LHCN-M2 (cell line): ENCODE measurements at places on chromosomes 2 and 18.

- peak; percentile 92 for DNase-seq
Observed at GRCh38 chr2:108594132-108594981, 60.1 kb downstream of the LIMS1 start.

DNA sequence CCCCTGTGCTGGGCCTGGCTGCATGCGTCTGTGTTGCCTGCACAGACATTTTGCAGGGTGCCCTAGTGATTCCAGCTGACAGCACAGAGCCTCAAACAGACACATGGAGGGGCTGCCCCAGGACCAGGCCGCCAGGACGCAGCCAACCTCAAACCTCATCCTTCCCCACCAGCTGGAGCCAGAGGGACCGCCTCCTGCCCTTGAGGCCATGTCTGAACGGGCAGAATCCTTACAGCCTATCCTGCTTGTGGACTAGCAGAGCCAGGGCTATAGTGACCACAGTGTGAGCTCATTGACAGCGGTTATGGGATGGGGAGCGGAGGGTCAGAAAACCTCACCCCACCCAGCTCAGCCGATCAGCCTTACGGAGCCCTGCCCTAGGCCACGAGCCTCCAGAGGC lies 22.4 kb downstream of the ODC1 start:
- no peak for DNase-seq

DNA sequence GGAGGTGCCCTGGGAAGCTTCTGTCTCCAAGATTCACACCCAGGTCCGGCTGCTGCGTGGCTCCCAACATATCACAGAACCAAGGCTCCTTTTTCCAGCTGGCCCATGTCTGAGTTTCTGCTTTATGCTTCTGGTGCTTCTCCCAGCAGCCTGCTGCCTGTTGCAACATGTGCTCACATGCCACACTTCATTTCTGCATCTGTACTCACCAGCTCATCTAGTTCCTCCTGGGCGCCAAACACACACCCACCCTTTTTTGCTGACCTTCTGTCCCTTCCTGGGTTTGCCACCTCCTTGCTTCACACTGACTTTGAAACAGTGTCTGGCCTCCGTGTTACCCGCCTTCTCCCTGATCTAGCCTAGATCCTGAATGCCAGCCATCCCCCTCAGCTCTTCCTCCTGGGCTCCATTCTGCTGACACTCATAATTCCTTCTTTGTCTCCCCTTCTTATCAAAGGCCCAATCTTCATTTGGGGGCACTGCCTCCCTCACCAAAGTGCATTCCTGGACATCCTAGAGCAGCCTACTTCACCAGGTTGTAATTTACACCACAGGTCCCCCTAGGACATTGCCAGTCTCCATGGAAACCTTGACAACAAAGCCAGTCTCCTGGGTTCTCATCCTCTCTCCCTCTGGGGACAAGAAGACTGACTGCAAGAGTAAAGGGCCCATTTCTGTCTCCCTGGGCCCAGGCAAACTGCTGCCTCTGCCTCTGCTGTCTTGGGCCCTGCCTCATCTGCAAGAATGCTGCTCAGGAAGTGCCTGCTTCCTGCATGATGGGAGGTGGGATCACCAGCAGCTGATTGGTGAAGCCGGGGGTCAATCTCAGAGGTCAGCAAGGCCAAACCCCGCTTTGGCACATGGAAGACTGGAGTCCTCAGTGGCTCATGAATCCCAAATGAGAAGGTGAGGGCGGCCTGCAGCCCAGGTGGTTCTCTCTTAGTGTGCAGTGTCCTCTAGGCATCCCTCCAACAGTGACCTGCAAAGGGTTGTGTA lies 13.9 kb upstream of the PROM2 start:
- DNase-seq = no peak

DNA sequence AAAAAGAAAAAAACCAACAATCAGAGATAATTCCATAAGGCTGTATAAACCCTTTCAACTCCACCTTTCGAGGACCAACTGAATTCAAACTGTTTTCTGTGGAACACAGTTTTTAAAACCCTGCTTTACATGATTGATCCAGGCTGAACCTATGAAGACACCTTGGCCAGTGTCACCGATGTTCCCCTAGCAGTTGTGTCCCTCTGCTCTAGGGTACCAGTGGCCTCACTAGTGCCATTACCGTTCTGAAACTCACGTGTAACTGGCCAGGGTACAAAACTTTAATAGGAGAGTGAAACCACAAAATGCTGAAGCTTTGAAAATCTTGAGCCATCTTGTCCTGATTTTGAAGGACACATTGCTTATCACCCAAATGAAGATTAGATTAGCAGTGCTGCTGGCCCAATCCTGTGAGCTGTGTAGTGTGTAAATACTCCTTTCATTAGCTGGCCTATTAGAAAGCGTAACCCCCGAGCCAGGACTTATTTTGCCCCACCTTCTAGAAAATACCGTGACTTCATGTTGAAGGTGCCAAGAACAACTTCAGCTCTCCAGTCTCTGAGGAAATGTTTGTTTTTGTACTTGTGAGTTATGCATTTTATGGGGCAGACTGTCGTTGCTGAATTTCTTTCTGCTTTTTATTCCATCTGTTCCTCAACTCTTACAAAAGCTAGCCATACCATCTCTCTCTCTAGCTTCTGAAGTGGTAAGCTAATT lies 147.8 kb upstream of the MAP3K20 start:
- DNase-seq = peak; percentile 18

GRCh38 chr18:31149351-31149750 lies 13.3 kb downstream of the DSC1 start:
- DNase-seq = no peak

DNA sequence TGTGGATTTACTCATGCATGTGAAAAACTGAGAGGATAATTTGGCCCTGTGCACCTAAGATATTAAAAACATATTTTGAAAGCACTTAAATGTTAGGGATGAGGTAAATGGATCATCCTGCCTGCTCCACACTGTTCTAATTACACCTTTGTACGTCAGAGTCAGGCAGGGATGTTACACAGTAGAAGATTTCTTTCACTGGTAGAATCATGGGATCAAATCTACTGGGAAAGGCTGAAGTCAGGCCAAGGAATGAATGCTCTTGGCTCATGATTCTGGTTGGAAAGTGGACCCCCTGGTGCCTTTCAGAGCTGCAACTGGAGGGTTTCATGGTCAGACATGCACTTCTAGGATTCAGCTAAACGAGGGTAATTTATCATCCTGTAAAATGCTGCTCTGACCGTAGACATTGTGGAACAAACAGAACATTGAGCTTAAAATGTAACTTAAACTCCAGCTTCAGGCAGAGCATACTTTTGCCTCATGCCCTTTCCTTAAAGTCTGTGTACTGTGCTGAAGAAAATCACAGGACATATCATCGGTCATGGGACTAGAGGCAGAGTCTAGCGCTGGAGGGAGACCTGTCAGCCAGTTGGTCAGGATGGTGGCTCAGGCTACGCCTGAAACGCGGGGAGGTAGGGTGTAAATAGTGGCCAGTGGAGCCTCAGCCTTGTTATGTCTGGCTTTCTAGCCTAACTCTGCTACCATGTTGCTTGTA lies 4.9 kb downstream of the KCNE4 start:
- DNase-seq = no peak

- no peak for DNase-seq
Observed at GRCh38 chr2:233816771-233817170, 37.6 kb downstream of the HJURP start.

DNA sequence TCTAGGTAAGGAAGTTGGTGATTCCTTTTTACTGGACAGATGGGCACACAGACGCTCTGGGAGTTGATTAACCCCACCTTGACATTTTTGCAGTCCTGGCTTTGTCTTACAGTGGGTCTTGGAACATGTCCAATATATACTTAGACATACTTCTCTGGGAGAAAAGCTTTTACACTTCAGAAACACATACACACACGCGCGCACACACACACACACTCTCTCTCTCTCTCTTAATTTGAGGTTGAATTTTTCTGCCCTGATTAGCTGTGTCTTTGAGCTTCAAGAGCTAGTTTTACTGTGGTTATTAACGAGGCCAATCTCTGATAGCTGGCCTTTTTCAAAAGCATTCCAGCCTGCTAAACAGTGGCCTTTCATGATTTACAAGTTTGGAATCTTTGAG lies 215.0 kb downstream of the MYCN start:
- DNase-seq = no peak

DNA sequence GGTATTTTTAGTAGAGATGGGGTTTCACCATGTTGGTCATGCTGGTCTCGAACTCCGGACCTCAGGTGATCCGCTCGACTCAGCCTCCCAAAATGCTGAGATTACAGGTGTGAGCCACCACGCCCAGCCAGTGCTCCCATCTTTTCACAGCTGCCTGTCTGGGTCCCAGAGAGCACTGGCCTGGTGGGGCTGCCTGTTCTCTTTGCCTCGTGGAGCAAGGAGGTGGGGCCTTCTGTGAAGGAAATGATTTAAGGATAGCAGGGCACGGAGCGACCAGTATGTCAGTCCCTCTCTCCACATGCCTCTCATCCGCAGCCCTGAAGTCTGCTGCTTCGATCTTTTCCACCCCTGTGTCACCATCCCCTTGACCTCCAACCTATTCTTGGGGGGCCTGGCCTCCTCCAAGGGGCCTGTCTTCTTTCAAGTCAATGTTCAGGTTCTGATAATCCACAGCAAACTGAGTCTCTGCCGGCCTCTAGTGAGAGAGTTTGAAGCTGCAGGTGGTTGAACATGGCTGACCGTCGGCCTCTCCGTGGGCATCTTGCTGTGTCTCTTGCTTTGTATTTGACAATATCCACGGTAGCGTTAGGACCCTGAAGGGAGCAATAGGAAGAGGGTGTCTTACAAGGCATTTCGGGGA lies 28.2 kb upstream of the GIGYF2 start:
- no peak for DNase-seq

DNA sequence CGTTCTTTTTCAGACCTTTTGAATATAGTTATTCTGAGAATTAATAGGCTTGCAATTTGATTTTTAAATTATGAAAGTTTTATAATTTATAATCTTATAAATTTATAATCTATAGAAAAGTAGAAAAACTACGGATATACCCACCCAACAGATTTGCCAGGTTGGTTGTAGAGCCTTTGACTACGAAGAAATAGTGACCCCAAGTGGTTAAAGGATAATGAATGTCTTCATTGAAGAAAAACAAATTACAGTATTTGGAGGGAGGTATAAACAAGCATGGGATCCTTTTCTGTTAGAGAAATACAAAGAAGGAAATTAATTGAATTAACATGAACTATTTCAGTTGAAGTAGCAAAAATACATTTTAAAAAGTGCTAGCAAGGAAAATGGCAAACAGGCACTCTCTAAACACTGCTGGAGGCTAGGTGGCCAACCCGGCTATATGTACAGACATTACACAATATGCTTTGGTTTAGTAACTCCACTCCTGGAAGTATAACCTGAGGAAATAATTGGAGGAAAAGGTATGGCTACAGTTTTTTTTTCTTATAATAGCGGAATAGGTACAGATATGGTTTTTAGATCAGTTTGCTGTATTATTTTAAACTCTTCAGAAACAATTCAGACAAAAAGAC lies 110.9 kb downstream of the MIB1 start:
- peak; percentile 17 for DNase-seq

GRCh38 chr2:7061921-7062320 lies 144.7 kb downstream of the RNF144A start:
- no peak for DNase-seq

DNA sequence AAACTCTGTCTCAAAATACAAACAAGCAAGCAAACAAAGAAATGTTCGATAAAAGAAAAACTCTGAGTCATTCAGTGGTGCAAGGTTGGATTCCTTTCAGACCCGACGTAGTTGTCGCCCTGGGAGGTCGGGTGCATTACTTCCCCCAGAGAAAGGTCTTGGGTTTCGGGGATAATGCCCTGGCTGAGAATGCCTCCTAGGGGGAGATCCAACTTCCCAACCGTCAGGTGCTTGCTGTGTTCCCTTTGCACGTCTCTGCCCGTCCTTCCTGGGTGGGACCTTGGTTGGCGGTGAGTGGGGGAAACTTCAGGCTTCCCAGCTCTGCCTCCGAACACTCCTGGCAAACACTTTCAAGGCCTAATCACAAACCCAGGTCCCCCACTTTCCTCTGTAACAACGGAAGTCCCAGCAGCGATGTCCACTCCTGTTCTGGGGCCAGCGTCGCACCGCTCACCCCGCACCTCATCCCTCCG lies 609 bp downstream of the TPGS2 start:
- peak; percentile 58 for DNase-seq

GRCh38 chr2:228841475-228841874 lies 429.6 kb downstream of the PID1 start:
- no peak for DNase-seq

DNA sequence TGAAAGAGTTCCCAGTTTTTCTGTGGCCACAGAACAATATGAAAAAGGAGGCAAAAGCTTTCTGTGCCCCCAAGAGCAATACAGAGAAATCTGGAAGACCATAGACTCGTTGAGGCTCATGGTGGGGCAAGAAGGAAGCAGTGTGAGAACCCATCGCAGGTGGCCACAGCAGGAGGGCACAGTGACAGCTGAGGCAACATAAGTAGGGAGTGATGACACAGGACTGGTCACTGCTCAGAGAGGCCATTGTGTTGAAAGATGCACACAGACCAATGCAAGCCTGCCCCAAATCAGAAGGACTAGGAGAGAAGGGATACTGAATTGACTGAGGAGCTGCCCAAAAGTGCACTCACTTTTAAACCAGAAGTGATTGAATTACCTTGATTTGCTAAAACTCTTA lies 483.6 kb downstream of the EPHA4 start:
- DNase-seq = peak; percentile 64

GRCh38 chr2:182761903-182762302 lies 45.8 kb downstream of the DNAJC10 start:
- DNase-seq = peak; percentile 50

DNA sequence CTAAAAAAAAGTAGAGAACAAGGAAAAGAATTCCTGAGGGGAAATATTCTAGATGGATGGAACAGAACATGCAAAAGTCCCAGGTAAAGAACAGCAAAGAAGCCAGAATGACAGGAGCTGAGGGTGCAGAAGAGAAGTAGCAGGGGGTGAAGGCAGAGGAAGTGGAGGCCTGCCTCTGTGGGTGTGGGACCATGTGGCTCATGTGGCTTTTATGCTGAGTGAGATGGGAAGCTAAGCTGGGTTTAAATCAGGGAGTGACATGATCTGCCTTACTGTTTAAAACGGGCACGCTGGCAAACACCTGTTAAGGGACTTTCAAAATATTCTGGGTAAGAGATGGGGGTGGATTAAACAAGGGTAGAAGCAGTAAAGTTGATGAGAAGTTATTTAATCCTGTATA lies 40.0 kb downstream of the GKN2 start:
- DNase-seq = no peak
